AML-193 (cell line): ENCODE measurements at places on chromosomes 13 and 19.

DNA sequence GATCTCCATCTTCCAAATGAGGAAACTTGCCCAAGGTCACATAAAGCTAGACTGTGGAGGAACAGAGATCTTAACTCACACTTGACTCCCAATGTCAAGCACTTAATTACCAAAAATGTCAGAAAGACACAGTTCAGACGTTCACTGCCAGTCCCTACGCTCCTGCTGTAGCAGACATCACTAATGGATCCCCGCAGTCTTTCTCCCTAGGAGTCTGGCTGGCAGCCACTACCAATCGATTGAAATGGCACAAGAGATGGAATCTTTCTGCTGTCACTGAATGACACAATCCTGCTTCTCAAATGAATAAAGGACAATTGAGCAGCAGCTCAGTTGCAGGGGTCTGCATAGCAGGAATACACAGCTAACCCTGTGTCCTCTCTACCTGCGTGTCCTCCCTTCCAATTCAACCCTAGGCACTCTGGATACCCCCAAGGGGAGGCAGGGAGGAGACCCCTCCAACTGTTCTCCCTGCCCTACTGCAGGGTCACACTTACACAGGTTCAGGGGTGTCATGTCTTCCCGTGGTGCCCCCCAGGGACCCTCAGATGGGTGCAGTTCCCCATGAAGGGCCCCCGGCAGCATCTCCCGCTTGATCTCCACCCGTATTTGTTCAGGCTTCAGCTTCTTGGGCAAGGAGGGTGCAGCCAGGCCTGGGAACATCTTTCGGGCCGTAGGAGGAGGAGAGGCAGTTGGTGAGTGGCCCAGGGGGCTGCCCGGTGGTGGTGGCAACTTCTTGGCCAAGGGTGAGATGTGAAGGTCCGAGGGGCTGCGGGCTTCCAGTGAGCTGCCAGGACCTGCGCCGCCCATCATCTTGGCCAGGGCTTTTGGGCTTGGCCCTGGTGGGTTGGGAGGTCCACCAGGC lies 7.9 kb upstream of the AKAP8L start:
- DNase-seq = no peak

DNA sequence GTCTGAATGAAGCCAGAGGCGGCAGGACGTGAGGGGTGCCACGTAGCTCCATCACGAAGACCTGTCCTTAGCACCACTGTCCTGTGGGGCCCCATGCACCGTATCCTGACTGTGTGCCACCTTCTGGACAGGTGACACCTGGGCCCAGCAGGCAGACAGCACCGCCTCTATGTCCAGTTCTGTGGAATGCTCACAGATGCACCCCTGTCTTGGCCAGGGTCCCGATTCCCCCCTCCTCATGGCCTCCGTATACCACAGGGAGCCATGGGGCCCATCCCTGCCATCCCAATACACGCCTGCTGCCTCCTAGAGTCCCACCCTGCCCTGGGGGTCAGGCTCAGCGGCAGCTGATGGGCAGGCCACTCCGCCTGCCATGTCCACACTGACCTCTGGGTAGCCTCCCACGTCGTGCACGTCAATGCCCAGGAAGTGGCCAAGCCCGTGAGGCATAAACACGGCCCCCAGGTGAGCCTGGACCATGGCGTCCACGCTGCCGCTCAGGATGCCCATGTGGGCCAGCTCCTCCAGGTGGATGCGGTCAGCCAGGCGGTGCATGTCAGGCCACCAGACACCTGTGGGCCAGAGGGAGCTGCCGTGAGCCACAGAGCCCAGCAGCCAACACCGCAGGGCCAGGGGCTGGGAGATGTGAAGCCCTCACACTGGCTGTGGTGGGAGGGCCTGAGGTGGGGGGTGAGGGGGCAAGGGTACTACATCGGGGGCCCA lies 17.6 kb downstream of the CEBPG start:
- DNase-seq = no peak

DNA sequence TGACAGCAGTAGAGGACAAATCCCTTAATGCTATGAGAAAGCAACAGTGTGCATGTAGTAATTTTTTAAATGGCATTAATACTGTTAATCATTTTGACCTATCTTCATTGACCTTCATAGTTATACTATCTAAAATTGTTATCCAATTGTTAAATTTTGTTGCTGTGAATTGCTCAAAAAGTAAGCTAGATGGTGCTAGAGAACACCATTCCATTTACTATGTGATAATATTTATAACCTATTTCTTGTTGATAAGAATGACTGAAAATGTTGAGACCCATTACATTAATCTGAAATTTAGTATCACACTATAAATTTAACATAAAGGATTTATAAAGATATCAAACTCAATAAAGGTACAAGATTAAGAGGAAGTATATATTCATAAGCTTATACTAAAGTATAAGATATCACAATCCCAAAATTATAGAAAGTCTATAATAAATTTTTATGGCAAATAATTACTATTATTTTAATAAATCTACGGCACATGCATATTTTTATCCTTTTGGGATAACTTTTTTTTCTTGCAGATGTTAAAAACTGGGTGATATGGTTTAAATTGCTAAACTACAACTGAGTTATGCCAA lies 1573.3 kb downstream of the PCDH9 start:
- DNase-seq = peak; percentile 2

DNA sequence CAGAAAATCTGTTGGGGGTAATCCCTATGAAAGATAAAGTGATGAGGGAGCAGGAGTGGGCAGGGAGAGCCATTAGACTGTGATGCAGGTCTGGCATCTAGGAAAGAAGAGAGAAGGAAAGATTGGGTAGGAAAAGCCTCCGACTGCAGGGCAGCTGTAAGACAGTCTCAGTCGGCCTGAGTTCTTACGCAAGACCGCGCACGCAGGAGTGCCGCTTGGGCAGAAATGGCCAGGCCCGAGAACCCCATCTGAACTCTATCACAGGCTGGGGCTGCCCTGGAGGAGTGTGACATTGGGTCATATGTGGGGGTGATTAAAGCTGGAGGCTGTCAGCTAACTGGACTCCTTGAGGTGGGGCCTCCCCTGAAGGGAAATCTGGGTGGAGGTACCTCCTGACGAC lies 13.9 kb upstream of the FBXL3 start:
- DNase-seq = no peak

- no peak for DNase-seq
Measured at GRCh38 chr13:110689711-110690110, 16.2 kb downstream of the CARS2 start.

GRCh38 chr19:29878973-29879654 lies 62.9 kb upstream of the URI1 start:
- DNase-seq = no peak

- no peak for DNase-seq
Measured at GRCh38 chr13:98172590-98173422, 4.3 kb downstream of the RNF113B start.

DNA sequence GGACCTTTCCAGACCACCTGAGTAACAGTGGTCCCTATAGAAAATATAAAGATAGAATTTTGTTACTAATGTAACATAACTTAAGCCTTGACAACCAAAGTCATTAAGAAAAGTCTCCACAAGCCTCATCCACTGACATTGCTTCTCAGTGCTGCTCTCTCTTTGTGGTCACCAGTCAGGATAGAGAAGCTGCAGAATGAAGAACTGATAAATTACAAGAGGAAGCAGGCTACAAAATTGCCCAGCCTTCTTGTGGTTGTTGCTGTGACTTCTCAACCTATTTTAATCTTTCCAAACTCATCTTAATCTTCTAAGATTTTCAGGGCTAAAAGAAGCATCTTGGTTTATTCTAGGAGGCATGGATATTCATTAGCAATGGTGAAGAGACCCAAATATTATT lies 343.8 kb downstream of the MZT1 start:
- peak; percentile 85 for DNase-seq

- no peak for DNase-seq
Measured at GRCh38 chr13:34469196-34469986, 472.7 kb upstream of the NBEA start.

DNA sequence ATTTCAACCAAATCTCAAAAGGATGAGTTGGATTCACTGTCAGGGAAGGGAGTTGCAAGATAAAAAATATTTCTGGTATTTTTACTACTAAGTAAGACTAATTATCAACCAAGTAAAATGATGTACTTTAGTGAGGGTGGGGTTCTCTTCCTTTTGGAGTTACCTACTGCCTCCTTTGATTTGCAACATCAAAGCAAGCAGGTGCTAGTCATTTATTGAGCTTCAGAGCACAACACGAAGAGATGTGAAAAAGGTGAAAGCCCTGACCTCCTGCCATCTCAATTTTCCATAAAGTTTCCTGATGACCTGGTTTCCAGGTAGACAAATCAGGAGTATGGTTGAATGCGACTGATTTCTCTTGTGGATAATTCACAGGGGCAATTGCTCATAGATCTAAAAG lies 96.0 kb downstream of the CDADC1 start:
- no peak for DNase-seq

DNA sequence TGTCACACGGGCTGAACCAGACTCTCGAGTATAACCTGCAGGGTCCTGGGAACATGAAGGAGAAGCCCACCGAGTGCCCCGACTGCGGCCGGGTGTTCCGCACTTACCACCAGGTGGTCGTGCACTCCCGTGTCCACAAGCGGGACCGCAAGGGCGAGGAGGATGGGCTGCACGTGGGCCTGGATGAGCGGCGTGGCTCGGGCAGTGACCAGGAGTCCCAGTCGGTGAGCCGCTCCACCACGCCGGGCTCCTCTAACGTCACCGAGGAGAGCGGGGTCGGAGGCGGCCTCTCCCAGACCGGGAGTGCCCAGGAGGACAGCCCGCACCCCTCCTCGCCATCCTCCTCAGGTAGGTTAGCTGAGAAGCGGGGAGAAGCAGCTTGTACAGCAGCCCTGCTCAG lies 73.2 kb downstream of the ZNF536 start:
- DNase-seq = no peak

DNA sequence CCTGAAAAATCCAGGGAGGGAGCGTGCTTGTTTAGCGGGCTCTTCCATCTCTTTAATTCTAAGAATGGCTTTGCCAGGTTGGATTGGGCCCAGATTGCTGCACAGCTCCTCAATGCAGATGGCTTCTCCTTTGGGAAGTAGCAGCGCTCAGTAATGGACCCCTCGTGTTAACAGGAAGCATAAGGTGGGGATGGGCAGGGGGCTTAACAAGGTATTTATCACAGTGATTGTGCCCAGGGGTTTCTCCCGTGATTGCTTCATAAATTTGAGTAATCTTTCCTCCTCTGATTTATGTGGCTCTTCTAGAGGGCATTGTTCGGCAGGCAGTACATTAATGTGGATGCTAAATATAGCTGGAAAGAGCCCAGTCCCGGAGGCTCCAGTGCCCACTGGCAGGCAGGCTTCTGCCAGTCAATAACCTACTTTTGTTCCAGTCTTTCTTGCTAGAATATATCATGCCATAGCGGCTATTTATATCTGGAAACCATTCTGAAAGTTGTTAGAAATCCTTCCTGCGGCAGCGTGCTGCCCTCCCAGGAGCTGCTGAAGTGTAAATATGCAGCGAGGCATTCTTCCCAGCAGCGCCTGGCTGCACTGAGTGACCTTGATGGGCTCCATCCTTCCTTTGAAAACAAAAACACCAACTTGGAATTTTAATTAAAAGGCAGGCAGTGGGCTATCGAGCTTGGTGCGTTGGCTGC lies 65.0 kb downstream of the FGF9 start:
- DNase-seq = no peak

DNA sequence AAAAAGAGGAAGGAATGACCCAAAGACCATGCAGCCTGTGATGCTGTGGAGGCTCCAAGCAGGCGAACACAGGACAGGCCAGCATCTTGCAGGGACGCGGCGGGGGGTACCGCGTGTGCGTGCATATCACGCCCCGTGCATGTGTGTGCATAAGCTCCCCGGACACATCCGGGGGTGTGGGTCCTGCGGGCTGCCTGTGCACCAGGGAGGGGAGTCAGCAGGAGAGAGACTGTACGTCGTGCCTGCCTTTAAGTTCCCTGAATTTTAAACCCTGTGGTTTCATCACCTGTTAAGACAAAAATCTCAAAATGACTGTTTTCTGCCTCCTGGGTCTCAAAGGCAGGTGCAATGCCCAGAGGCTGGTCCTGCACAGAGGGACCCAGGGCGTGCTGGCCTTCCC lies 16.6 kb downstream of the ADAT3 start:
- no peak for DNase-seq

- DNase-seq = no peak
Measured at GRCh38 chr19:44571830-44572580, 41.4 kb upstream of the IGSF23 start.

GRCh38 chr19:7507884-7508283 lies 8.0 kb upstream of the ZNF358 start:
- DNase-seq = no peak

DNA sequence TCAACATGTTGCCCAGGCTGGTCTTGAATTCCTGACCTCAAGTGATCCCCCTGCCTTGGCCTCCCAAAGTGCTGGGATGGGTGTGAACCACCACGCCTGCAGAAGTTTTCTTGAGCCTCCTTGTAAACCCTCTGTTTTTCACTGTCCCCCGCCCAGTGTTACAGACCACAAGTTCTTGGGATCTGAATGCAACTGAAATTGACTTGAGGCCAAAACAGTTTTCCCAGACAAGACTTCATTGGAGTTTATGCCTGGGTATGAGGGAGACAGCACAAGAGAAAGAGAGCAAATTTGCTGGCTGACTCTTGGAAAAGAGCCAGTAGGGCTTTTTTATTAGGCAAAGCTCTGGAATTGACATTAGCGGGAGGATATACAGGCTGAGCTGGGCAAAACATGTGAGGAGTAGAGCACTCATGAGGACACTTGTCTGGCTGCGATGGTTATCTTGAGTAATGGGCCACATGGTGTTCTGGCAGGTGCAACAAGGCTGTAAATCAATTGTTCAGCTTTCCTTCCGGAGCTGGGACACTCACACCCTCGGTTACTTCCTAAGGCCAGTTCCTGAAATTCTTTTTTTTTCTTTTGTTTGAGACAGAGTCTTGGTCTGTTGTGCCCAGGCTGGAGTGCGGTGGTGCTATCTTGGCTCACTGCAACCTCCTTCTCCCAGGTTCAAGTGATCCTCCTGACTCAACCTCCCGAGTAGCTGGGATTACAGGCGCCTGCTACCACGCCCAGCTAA lies 12.7 kb upstream of the HNRNPL start:
- no peak for DNase-seq

DNA sequence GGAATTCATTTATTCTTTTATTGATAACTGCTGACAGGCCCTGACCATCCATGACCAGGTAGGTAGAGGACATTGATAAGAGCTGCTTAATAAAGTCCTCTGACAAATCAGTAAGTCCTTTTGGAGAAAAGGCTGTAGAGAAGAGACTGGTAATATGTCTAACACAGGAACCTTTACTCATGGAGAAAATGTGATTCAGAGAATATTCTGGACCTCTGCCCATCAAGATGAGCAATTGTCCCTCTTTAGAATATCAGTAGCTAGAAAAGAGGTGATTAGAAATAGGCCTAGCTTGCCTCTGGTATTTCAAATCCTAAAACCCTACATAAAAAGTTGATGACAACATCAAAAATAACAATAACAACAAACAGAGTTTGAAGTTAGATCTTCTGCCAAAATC lies 642.3 kb downstream of the TBC1D4 start:
- no peak for DNase-seq

DNA sequence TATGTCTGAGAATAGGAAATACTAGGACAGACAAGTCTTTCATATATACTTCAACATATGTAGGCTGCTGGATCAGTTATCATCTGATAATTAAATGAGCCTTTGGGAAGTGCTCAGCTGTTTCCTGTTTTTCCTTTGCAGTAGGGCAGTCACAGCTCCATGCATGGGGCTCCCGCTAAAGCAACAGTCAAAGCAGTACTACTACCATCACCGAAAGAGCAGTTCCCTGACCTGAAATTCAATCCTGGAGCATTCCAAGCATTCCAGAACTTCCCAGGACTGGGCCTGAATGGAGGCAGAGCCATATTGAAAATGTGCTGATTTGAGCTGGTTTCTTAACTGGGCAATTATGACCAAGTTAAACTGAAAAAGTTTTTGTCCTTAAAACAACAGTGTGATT lies 20.5 kb downstream of the MICU2 start:
- no peak for DNase-seq
